Left cardiac atrium (tissue), 4 donors: ENCODE measurements at places on chromosomes 11 and 22. TPM values are rescaled to one million over a fixed set of nuclear protein-coding genes. Genes with fewer than 3 reads are reported as not detected.
A peak's percentile ranks its signal among the peaks of the same experiment; 100 is the strongest.

DNA sequence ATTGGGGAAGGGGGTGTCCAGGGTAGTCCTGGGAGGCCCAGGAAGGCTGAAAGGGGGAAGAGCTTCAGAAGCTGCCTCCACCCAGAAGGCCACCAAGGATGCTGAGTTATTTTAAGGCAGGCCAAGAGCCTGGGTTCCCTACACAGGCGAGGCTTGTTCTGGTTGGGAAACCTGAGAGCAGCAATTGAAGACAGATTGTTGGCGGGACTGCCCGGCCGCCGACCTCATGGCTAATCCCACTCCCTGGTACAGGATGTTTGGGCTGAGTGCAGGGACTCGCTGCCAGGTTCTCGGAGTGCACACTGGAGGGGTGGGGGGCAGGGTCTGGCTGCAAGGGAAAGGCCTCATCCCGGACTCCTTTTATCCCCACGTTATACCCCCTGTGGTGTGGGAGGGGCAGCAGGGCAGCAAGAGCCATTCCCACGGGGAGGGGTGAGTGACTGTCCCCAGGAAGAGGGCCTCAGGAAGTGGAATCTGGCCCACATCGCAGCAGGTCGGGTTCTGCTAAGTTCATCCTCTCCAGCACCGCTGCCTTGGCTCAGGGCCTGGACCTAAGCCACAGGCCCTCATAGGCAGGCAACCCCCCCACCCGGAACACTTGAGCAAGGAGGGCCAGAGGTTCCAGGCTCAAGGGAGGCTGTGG, 43.6 kb upstream of the PRR5 start:
- peak; percentile 72 for DNase-seq

DNA sequence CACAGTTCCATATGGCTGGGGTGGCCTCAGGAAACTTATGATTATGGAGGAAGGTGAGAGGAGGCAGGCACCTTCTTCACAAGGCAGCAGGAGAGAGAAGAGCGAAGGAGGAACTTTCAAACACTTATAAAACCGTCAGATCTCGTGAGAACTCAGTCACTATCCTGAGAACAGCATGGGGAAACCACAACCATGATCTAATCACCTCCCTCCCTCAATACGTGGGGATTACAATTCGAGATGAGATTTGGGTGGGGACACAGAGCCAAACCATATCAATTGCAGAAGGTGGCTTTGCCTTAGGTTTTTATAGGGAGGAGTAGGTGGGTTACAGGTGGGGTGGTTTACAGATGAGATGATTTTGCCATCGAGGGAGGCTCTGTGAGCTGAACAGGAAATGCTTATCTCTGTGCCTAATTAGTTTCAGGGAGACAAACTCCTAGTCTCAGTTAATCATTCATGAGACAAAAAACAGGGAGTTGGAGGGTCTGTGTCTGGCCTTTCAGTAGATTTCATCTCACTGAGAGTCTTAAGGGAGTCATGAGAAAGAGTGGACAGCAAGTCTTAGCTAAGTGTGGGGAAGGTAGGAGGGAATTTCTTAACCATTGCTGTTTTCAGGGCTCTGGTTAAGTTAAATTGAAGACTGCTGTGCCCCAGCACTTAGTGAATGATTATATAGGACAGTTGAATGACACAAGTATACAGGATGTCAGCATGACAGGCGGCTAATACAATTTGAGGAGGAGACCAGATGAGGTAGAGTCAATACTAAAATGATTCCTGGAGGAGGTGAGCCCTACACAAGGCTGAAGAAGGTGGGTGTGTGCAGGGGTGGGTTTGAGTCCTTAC, 47.7 kb downstream of the CWC15 start:
- no peak for DNase-seq

DNA sequence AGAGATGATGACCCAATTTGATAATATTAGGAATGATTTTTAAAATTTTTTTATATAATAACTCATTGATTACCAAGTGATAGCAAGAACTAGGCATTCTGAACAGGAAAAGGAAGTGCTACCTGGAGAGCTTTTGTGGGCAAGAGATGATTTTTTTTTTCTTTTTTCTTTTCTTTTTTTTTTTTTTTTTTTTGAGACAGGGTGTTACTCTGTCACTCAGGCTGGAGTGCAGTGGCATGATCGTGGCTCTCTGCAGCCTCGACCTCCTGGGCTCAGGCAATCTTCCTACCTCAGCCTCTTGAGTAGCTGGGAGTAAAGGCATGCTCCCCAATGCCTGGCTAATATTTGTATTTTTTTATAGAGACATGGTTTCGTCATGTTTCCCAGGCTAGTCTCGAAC, 40.4 kb downstream of the TNRC6B start:
- no peak for DNase-seq

DNA sequence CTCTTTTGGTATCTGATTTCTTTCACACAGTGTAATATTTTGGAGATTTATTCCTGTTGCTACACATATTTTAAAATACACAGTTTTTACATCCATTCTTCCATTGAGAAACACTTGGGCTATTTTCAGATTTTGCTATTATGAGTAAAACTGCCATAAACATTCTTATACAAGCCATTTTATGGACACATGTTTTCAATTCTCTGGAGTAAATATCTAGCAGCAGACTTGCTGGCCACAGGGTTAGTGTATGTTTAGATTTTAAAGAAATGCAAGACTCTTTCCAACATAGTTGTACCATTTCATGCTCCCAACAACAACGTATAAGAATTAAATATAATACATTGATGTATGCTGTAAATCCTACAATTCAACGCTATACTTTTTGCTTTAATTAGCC, 360.8 kb upstream of the PITPNB start:
- no peak for DNase-seq

DNA sequence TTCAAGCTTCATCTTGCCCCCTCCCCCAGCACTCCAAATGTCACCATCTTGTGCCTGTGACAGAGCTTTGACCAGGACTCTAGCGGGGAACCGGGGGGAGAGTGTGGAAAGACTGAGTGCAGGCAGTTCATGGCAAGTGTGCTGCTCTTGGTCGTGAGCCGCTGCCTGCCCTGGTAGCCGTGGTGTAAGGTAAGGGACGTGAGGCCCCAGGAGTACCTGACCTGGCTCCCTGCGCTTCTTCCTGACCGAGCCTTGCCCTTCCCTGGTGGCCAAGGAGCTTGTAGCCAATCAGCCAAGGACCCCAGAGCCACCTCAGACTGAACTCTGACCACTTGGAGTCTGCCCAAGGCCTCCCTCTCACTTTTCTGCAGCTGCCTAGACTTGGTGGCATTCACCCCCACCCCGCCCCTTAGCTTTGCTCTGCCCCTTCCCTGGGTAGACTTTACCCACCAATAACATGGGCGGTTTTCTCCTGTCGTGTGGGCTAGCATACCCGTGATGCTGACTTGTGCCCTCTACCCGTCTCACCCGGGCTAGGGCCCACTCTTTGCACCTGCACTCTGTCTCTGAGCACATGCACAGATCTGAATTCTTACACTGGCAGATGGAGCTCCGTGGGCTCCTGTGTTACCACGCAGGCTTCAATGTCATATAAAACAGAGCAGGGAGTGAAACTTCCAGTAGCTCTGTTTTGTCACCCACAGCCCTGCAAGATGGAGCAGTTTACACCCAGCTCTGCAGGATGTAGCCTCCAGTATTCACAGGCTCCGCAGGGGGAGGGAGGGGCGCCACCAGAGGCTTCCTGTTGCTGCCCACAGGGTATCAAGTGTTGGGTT, 1.5 kb downstream of the DGKZ start:
- DNase-seq, result no peak

- DNase-seq, result no peak
These were observed 7.0 kb upstream of the ARHGAP42 start for GRCh38 chr11:100680070-100680469.

Gene VSTM5
- total RNA-seq, result 0.37 TPM

Gene F2
- total RNA-seq, result not detected

Gene PNPLA3
- total RNA-seq, result 5.2 TPM
